ENCODE measurements at places on chromosomes 1 and 21.
A peak's percentile ranks its signal among the peaks of the same experiment; 100 is the strongest.

DNA sequence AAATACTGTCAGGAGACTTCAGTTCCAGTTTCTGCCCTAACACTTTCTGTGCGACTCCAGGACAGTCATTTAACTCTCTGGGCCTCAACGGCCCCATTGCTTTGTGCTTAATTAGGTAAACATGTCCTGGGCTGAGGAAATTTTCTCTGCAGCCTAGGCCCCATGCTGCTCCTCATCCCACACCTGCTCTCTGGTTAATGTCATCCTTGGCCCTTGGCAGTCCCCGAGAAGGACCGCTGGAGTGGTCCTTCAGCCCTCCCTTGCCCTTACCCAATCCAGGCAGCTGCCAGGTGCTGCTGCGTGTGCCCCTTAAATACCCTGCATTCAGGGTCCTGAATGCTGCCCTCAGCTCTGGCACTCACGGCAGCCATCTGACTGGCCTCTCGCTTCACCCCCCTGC is 18.7 kb downstream of the UBL4B start:
- peak; percentile 57 for DNase-seq

DNA sequence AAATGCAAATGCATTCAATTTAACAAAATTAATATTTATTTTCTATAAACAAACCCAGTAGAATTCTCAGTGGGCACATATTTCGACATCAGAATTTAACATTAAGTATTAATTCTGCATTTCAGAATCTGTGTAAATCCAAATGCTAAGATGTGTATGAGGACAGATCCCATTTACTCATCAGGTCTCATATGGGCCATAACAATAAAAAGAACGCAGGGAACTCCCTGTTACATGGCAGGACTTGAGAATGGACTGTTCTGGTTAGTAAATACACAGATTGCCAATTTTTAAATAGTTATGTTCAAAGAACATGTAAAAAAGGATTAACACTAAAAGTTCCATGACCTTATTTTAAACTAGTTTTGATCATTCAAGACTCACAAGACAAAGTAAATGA is 104.0 kb downstream of the SLC30A10 start:
- DNase-seq: no peak

DNA sequence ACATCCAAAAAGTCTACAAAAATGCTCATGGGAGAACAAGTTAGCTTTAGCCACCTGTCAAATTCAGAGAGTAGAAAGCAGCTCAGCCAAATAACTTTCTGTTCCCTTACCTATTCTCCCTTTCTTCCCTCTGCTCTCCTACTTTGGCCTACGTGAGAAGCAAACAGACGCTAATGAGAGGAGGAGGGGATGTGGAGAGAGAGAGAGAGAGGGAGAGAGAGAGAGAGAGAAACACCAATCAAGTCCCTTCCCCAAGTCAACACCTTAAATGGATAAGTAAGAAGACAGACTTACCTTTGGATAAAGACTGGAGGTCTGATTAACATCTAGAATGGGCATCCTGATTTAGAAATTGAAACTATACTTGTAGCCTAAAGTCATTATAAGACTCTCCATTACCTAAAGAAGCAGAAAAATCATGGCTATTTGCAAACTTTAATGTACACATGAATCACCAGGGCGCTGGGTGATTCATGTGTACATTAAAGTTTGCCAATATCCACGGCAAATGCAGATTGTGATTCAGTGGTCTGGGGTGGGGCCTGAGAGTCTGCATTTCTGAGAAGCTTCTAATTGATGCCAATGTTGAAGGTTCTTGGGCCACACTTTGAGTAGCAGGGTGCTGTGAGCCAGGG is 13.1 kb upstream of the DUSP12 start:
- no peak for DNase-seq

GRCh38 chr1:83704350-83704749 is 294.6 kb downstream of the TTLL7 start:
- DNase-seq: no peak

- no peak for DNase-seq
These were observed 128.4 kb downstream of the RGS21 start for GRCh38 chr1:192445241-192445640.

DNA sequence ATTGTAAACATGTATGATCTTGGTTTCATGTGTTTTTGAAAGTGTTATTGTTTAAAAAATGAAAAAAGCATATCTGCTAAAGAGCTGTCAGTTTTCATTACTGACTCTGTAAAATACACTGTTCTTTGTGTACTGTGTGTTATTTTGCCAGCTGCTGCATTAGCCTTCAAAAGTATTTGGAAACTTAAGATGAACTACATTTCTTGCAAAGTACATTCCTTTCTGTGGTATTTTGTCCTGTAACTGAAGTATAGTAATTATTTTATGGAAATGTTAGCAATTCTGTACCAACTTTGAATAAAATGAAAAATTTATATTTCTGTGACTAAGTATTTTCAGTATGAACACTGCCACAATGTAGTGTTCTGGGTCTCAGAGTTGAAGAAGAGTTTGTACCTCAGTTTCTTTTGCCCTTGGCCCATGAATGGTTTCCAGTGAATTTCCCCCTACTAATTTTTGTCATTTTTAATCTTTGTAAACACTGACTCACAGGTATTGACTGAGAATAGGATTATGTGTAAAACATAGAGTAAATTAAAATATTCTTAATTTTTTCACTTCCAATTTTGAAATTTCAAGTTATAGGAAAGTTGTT is 32.7 kb downstream of the MRPS6 start:
- DNase-seq: no peak

DNA sequence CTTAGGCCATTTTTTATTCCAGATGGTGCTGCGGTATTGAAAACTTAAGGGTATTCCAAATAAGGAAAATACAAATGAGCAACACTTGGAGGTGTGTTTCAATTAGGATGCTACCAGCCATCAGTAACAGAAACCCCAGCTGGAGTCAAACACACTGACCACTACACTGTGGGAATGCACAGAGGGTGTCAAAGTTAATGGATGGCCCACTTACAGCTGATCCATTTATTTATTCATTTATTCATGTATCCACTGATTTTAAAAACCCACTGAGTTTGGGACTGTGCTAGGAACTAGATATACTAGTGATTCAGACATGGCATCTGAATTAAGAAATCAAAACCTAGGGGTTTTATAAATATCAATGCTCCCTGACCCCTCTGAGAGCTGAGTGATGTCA is 24.5 kb upstream of the GJA5 start:
- no peak for DNase-seq

GRCh38 chr1:225736437-225737098 is 41.1 kb upstream of the SRP9 start:
- no peak for DNase-seq

- no peak for DNase-seq
These were observed 10.2 kb downstream of the A3GALT2 start for GRCh38 chr1:33310702-33311101.

DNA sequence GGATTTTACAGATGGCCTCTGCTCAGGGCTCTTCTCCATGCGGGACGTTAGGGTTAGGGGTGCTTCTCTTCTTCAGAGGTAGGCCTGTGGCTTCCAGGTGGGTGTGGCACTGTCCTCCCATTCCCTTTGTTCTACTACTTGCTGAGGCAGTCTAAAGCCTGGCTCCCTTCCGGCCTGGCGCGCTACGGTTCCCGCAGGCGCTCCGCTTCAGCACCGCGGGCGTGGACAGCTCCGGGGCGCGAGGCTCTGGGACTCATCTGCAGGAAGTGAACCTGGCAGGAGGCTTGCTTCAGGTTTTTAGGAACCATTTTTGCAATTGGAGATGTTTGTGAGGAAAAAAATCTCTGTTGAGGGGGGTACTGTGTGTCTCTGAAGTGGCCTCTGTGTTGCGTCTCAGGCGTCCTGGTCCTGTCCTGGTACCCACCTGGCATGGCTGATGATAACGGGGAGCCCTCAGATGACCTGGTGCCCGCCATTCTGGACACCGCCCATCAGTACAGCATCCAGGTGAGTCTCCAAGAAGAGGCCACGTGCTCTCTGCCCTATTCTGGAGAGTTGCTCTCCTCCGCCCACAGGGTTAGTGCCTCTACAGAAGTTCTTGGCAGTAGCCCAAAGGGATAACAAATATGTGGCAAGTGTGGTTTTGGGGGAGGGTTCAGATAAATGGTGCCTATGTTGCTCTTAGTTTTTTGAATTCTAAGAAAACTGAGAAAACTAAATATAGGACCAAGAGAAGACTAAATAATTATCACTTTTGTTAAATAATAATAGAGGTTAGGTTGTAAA is 1.9 kb downstream of the MANEAL start:
- DNase-seq: peak; percentile 27

GRCh38 chr1:48540587-48540986 is 68.6 kb upstream of the SPATA6 start:
- DNase-seq: no peak

GRCh38 chr1:77948841-77949424 is 29.9 kb downstream of the FUBP1 start:
- peak; percentile 23 for DNase-seq

GRCh38 chr1:38686927-38687255 is 172.7 kb downstream of the RRAGC start:
- no peak for DNase-seq

- no peak for DNase-seq
These were observed 48.0 kb downstream of the DMAP1 start for GRCh38 chr1:44261171-44261817.

GRCh38 chr21:43691801-43692200 is 27.1 kb upstream of the PDXK start:
- no peak for DNase-seq

GRCh38 chr21:42974832-42975820 is 764 bp downstream of the PKNOX1 start:
- DNase-seq: peak; percentile 70

GRCh38 chr1:234726359-234726943 is 116.5 kb upstream of the IRF2BP2 start:
- peak; percentile 49 for DNase-seq

DNA sequence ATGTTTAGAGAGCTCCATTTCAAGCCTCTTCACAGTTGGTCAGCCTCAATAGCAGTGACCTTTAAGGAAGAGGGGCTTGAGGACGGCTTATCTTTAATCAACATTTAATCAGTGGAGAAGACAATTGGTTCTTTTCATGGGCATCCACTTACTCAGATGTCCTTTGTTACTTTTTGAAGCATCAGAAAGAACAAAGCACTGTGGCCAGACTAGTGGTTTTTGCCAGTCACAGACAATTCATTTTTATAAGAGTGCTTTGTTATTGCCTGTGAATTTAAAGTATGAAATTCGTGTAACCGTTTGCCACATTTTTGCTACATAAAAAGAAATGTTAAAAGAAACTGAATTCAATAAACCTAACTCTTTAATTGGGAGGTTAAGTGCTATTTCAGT is 222.8 kb downstream of the TPR start:
- no peak for DNase-seq

DNA sequence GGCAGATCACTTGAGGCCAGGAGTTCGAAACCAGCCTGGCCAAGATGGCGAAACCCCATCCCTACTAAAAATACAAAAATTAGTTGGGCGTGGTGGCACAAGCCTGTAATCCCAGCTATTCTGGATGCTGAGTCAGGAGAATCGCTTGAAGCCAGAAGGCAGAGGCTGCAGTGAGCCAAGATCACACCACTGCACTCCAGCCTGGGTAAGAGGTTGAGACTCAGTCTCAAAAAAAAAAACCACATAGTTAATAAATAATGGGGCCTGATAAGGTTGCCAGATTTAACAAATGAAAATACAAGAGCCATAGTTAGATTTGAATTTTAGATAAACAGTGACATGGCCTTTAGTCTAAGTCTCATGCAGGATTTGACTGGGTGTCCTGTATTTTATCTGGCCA is 175.7 kb downstream of the ZZZ3 start:
- DNase-seq: no peak

- DNase-seq: no peak
These were observed 7.6 kb downstream of the ENAH start for GRCh38 chr1:225645194-225645895.

DNA sequence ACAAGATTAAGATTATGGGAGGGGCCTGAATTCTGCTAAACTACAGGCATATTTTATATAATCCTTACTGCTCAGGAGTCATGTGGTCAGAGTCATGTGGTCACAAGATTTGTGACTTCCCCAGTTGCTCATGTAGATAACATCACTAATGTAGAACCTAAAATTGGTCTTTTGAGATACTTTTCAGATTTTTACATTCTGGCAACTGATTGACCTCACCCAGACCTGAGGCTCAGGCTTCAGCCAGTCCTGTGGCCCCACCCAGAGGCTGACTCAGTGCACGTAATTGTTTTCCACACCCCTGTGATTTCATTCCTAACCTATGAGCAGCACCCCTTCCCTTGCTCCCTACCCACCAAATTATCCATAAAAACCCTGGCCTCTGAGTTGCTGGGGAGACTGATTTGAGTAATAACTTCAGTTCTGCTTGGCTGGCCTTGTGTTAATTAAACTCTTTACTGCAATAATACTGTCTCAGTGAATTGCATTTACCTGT is 41.7 kb upstream of the ZNF326 start:
- DNase-seq: no peak

- no peak for DNase-seq
These were observed 758 bp downstream of the TATDN3 start for GRCh38 chr1:212792396-212792908.

GRCh38 chr1:245306020-245306419 is 151.2 kb downstream of the KIF26B start:
- no peak for DNase-seq

DNA sequence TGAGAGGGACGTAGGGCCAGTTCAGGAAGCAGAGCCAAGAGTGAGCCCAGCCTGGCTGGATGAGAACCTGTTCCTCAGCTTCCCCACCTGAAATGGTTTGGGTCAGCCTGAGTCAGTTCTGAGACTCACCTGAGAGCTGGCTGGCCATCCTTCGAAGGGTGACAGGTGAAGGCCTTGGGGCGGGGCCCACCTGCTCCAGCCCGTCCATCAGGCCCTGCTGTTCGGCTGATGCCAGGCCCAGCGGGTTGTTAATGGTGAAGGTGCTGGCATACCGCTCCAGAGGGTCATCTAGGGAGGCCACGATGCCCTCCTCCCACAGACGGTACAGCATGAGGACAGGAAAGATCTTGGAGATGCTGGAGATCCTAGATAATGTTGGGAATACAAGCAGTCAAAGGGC is 14.1 kb downstream of the LACTBL1 start:
- DNase-seq: no peak

DNA sequence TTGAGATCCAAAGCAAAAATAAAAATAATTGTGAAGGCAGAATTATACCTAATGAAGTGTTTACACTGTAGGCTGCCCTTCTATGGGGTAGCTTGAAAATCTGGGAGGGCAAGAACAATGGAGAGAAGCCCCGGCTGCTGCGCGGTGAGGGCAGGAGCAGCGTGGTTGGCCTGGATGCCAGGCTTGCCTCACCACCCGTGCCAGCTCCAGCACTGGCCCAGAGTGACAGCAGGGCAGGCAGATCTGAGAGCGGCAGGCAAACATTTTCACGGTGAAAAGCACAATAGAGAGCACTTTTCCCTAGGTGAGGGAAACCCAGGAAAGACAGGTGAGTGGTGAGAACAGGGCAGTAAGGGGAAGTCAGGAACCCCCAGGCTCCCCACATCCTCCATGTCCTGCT is 1.4 kb downstream of the PROK1 start:
- DNase-seq: no peak

- no peak for DNase-seq
These were observed 160.1 kb downstream of the FASLG start for GRCh38 chr1:172818841-172819527.
